ENCODE measurements at places on chromosomes 6 and 20.

GRCh38 chr20:63702036-63702665, 5.6 kb downstream of the ARFRP1 start:
- no peak for DNase-seq

GRCh38 chr6:4280031-4280430, 144.7 kb upstream of the ECI2 start:
- DNase-seq = no peak

GRCh38 chr6:73264446-73264845, 1.4 kb upstream of the KHDC1 start:
- DNase-seq = peak; percentile 19

GRCh38 chr6:89008001-89008814, 44.8 kb upstream of the RNGTT start:
- no peak for DNase-seq

DNA sequence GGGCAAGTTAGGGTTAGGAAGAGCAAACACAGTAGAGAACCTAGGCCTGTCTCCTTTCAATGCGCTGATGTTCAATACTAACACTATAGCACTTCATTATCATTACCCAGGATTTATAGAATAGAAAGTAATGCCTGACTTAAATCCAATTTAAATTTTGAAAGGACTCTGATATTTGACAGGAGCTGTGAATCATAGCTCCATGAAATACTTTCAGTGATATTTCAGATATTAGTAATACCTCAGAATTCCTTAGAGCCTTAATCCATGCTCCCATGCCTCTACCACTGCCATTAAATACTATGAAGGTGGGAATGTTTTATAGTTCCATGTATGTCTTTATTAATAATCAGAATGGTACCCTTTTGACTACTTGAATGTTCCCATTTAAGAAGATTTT, 530.2 kb downstream of the BCKDHB start:
- DNase-seq = peak; percentile 58

GRCh38 chr6:160418370-160418769, 70.2 kb downstream of the SLC22A3 start:
- DNase-seq = no peak

GRCh38 chr20:38144974-38145728, 19.9 kb downstream of the TGM2 start:
- peak; percentile 88 for DNase-seq

DNA sequence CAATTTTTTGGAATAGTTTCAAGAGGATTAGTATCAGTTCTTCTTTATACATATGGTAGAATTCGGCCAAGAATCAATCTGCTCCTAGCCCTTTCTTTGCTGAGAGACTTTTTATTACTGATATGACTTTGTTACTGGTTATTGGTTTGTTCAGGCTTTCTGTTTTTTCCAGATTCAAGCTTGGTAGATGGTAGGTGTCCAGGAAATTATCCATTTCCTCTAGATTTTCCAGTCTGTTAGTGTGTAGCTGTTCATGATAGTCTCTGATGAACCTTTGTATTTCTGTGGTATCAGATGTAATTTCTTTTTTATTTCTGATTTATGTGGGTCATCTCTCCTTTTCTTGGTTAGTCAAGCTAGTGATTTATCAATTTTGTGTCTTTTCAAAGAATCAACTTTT, 167.6 kb downstream of the GMDS start:
- no peak for DNase-seq

DNA sequence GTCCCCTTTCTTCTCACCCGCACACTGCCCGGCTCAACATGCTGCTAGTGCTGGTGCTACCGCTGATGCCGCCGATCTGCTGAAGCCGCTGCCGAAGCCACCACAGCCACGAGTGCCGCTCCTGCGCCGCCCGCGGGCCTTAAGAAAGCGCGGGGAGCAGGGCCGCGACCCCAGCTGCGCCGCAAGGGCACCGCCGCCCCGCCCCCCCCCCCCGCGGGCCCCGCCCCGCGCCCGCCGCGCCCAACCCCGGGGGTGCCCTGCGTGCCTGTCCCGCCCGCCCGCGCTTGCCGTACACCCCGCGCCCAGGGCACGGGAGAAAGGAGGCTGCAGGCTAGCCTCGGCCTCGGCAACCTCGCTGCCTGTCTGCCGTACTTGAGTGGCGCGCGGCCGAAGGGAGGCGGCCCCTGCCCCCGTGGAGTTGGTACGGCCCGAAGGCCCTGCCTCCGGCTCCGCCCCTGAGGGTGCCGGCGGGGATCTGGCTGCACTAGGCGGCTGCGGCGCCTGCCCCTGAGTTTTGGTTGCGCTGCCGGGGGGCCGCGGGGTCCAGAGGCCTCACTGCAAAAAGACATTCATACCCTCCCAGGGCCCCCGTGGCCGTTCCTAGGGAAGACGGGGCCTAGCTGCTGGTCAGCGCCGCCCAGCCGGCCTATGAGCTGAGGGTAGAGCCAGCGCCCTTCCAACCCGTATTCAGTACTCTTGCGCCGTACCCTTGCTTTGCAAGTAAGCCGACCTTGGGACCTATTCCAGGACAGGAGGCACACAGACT, at the start of gene SOD2:
Gene SOD2, minus strand, starts transcription at position 114 of the 766 bp plus-strand sequence. Its CDS starts 74 bp downstream, at position 40.
- DNase-seq = peak; percentile 85

- DNase-seq = no peak
Observed at GRCh38 chr20:20778676-20779075, 66.2 kb upstream of the RALGAPA2 start.

DNA sequence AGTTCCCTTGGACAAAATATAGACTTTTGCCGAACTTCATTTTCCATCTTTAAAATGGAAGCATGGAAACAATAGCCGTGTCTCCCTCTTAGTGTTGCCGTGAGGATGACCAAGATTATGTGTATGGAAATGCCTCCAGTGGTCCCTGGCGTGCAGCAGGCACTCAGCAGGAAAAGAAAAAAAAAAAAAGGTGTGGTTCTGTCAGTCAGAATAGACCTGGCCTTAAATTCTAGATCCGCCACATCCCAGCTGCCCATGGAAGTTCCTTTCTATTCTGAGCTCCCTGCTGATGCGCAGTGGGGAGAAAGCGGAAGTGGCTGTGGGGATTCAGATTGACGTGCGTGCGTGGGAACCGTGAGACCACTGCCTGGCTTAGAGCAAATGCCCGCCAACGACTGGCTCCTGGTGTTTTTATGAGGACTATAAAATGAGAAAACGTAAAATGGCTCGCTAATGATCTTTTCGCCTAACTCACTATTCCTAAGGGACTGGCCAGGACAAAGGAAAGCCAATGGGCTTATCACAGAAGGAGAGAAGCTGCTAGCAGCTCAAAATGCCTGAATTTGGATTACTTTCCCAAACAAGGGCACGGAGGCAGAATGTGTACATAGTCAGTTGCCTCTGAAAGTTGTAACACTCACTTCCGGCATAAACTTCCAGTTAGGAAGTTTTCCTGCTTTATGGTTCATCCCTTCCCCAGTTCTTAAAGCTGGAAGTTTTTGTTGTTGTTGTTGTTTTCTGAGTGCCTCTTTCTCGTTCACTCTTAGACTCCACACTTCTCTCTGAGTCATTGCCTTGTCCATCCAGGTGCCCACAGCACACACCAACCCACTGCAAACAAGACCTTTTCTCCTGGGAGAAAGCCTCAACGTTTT, 11.4 kb upstream of the PDE10A start:
- no peak for DNase-seq

GRCh38 chr6:75180864-75181263, 25.0 kb downstream of the COL12A1 start:
- no peak for DNase-seq

DNA sequence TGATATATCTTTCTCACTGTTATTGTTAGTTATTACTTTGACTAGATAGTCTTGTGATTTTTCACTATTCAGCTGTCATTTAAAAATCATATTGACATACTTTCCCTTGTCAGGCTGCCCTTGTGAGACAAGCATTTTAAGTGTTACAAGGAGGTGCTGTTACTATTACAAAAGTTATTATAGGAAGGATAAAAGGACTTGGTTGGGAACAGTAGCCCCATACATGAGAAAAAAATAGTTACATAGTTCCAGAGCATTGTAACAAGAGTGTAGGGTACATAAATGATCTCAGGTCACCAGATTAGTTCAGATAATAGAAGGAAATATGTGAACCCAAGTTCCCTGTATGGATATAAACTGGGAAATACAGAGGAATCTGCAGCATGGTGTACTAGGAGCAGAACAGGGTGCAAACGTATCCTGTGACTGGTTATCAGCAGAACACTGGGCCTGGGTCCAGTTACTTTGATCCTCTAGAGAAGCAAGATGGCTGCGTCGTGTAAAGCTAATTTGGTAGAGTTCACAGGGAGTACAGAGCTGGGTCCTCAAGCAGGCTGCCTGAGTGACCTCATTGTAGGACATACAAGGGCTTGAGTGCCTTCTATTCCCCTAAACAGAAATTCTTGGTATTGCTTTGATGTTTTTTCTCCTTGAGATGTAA, 38.5 kb upstream of the HDDC2 start:
- DNase-seq = no peak

DNA sequence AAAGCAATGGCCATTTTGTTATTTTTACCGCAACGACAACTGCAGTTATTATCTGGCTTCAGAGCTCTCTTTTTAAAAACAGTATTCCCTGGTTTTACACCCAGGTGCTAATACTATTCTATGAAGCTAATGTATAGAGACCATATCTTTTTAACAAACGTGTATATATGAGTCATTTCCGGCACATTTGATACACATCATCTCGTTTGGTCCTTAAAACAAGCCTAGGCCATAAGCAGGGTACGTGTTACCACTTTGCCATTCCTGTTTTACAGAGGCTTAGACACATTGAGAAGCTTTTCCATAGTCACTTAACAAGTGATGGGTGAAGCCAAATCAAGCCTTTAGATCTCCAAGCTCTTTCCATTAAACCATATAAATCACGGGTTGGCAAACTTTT, 5.5 kb downstream of the TRAF3IP2 start:
- DNase-seq = peak; percentile 44

DNA sequence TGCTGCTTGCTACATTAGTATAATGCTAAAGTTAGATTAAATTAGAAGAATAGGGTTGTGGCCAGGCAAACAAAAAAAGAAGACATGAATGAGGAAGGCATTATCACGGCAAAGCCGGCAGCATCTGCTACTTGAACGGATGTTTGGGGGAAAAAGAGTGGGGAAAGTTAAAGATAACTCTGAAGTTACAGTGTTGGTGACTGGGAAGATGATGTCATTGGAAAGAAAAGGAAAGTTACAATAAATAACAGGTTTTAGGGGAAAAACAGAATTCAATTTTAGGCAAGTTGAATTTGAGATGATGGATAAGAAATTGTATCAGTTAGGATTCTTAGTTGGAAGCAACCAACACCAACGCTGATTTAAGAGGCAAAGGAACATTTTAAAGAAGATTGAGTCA, 74.2 kb upstream of the NRN1 start:
- no peak for DNase-seq

GRCh38 chr20:17491488-17491887, 39.7 kb downstream of the BFSP1 start:
- DNase-seq = no peak

GRCh38 chr6:443621-444159, 52.1 kb downstream of the IRF4 start:
- DNase-seq = no peak

DNA sequence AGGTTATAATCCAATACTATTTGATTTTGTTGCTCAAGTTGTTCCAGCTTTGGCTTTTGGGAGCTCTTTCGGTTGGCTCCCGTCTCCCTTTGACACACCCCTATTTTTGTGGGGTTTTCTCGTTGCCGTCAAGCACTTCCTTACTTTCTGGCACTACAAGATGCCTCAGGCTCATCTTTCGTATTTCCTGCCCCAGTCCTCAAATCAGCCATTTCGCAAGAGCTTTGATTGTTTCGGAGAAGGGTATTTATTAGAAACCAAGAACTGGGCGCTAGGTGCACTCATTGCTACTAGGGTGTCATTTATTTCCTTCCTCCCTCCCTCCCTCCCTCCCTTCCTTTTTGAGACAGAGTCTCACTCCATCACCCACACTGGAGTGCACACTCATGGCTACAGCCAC, 13.3 kb upstream of the SOX12 start:
- no peak for DNase-seq

- no peak for DNase-seq
Observed at GRCh38 chr20:38136421-38137245, 28.4 kb downstream of the TGM2 start.

DNA sequence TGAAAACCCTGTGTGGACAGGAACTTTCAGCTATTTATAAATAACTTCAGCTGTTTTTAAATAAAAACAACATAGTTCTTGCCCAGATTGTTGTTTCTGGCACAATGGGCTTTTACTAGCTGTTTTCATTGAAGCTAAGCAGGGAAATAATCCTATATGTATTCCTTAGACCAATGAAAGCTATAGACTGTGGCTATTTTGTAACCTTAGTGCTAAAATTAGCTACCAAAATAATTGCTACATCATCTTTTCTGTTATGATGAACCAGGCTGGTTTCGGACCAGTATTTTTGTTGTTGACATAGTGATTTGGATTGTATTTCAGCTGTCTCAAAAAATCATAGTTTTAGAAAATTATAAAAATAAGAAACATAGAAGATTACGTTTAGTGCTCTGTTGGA, 13.7 kb downstream of the PHF3 start:
- DNase-seq = no peak

- no peak for DNase-seq
Observed at GRCh38 chr6:170116636-170117035, 174.2 kb downstream of the DLL1 start.

DNA sequence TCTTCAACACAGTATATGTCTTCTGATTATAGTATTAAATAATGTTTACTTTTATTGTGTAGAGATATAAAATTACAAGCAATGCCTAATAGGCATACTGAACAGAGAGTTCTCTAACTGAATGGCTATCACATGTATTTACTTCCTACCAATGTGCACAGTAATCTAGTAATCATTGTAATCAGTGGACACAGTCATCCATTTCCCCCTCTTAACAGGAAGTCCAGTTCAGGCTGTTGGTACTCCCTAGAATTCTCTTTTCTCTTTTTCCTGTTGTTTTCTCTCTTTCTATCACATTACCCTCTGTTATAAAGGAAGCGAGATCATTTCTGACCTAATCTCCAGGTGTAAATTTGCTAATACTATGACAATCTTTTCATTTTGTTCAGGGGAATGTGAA, 172.5 kb downstream of the HTR1B start:
- DNase-seq = peak; percentile 55

- no peak for DNase-seq
Observed at GRCh38 chr6:122704066-122704465, 75.5 kb upstream of the FABP7 start.

DNA sequence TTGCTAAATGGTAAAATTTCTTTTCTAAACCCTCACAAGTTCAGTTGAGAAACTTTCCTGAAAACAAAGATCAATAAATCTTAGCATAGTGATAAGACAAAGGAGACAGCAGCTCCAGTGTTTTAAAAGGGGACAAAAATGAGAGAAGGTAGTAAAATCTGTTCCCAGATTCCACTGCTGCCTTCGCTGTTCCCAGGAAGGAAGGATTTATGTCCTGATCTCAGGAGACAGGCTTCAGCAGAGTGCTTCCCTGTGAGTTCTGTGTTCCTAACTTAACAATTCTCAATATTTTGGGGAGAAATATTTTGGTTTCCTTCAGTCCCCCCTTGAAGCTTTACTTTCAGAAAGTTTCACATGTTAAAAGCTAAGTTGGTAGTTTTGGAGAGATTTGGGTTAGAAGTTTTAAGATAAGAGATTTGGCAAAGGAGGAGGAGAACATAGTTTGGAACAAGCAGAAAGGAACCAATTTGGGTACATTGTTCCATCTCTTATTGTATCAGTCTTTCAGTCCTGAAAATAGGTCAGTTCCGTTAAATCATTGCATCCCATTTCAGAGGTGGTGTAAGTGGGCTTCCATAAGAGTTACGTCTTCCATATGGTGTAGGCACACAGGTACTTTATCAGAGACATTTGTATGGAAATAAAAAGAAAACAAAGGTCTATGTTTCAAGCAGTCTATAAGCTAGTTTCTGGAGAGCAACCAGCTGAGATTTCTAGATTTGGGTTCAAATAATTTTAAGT, 20.8 kb downstream of the IRF4 start:
- no peak for DNase-seq
